ENCODE measurements at places on chromosomes 4 and X.

GRCh38 chrX:10725071-10725470 lies 104.7 kb upstream of the MID1 start:
- DNase-seq = no peak

- DNase-seq = peak; percentile 31
These were observed 255.8 kb downstream of the UNC5C start for GRCh38 chr4:95293014-95293413.

- DNase-seq = no peak
These were observed 219.4 kb downstream of the EPHA5 start for GRCh38 chr4:65450899-65451298.

GRCh38 chrX:150573106-150573505 lies 4.7 kb downstream of the MTM1 start:
- no peak for DNase-seq

DNA sequence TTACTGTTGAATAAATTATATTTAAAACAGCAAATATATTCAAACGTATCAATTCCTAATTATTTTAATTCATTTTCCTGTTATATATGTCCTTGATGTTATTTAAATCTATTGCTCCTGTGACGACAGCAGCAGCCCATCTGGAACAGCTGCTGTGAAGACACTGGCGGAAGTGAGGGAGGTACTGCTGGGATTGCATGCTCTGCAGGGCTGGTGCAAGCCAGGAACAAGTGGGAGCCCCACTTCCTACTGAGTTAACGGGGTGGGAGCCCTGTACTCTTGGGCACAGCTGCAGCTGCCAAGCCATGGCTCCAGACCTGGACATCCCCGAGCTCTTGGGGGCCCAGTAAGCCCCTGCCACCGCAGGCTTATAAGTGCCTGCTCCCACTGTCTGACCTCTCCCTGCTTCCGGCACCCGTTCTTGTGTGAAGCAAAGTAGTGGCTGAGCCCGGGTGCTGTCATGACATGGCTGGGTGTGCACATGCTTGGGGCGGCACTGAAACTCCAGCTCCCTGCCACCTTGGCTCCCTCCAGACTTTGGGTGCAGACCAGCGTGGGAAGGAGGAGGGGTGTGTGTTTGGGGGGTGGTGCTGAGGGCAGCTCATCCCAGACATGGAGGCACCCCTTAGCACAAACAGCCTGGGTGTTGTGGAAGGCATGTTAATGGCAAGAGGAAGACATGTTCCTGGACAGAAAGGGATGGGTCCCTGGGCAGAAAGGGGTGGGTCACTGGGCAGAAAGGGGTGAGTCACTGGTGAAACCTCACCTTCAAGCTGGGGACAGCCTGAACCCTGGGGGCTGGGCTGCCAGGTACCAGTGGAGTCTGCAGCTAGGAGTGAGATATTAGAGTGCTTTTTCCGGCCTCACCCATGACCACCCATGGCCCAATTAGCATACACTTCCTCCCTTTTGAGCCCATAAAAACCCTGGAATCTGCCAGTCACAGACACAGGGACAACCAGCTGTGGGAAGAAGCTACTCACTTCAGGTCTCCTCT lies 1981.3 kb upstream of the IGFBP7 start:
- no peak for DNase-seq

DNA sequence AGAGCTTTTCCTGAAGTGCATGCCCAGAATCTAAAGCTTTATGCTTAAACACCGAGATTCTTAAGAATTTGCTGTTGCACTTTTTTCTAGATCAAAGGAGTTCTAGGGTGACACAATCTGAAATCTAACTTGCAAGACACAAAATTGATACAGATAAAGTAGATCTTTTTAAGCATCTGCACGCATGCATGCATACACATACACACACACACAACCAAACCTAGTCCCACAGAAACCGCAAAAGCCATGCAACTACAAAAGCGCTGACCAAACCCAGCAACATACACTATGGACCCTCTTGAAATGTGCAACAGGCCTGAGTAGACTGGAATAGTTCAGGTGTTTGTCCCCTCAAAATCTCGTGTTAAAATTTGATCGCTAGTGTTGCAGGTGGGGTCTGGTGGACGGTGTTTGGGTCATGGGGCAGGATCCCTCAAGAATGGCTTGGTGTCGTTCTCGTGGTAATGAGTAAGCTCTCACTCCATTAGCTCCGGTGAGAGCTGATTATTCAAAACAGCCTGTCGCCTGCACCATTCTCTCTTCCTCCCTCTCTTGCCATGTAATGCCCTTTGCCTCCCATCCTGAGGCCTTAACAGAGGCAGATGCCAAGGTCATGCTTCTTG lies 52.7 kb downstream of the IRF2 start:
- no peak for DNase-seq
